ENCODE measurements at places on chromosomes 6 and 20.

GRCh38 chr20:46144432-46145025, 26.4 kb downstream of the CD40 start:
- DNase-seq: no peak

DNA sequence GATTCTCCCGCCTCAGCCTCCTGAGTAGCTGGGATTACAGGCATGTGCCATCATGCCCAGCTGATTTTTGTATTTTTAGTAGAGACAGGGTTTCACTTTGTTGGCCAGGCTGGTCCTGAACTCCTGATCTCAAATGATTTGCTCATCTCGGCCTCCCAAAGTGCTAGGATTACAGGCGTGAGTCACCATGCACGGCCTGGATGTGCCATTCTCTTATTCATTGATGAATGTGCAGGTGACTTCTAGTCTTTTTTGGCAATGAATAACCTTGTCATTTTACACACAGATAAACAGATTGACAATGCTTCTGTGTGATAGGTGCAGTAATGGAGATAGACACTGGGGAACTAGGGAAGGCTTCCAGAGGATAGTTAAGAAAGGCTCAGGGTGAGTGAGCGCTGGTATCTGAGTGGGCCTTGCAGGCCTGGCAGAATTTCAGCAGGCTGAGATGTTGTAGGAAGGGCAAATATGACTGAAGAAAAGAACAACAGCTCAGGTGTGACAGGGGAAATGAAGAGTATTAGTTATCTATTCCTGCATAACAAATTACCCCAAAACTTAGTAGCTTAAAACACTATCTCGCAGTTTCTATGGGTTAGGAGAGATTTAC, 23.3 kb downstream of the PPARD start:
- DNase-seq: no peak

- no peak for DNase-seq
Observed at GRCh38 chr6:87664921-87665485, 37.0 kb downstream of the AKIRIN2 start.

GRCh38 chr20:20411836-20412235, 43.9 kb downstream of the INSM1 start:
- no peak for DNase-seq

DNA sequence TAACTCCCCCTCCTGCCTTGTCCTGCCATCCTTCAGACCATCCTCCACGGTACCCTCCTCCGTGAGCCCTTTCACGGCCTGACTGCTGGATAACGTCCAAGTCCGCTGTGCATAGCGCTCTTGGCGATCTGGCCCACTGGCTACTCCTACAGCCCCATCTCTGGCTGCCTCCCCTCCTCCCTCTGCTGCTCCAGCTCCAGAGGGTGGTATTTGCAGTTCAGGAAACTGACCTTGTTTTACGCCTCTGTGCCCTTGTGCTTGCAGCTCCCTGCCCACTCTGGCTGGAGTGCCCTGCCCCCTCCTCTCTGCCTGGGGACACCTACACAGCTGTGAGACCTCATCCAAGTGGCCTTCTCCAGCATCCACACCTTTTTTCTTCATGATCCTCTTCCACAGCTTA, 6.5 kb upstream of the RREB1 start:
- no peak for DNase-seq

GRCh38 chr6:5552243-5552642, 290.9 kb downstream of the FARS2 start:
- no peak for DNase-seq

DNA sequence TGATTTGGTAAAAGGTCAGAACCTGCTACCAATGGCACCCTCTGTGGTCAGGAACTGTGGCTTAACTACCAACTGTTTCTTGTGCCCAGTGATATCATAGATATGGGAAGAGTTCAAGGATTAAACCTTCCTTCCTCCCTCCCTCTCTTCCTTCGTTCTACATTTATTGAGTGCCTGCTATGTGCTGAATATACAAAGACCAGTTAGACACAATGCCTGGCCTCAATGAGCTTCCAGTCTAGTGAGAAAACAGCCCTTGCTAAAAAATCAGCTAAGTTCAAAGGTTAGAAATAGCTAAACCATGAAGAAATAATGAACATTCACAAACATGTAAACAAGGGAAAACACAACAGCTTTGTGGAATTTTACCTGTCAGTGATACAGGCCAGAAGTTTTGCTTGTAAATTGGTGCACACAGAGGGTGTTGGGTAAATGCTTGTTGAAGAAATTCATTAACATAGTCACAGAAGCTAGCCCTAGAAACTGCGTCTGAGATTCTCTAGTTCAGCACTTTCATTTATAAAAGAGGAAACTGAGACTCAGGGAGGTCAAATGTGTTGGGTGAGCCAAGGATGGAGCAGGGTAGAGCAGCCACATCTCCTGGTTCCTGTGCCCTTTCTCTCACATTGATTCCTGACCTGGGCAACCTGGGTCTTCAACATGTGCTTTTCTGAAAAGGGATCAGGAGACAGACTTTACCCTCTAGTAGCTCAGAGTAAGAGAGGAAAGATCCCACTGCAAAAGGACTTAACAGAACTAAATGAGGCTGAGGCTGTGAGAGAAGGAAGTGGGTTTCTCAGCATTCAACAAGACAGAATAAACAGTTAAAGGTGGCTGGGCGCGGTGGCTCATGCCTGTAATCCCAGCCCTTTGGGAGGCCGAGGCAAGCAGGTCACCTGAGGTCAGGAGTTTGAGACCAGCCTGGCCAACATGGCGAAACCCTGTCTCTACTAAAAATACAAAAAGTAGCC, 14.4 kb upstream of the FOXO3 start:
- no peak for DNase-seq

DNA sequence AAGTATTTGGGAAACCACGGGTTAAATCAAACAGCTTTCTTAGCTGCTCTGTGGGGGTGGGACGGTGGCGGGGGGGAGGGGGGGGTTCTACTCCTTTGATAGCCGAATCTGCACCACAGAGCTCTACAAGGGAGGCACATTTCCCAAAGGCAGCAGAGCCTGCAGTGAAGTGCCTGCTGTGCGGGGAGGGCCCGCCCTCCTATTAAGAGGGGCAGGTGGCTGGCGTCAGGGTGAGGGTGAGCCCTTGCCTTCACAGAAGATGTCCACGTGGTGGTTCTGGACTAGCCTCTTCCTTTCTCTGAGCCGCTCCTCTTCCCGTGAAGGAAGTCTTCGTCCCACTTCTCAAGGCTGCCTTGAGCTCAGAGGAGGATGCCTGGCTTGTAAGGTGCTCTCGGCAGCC, 174.9 kb upstream of the THBS2 start:
- DNase-seq: no peak

DNA sequence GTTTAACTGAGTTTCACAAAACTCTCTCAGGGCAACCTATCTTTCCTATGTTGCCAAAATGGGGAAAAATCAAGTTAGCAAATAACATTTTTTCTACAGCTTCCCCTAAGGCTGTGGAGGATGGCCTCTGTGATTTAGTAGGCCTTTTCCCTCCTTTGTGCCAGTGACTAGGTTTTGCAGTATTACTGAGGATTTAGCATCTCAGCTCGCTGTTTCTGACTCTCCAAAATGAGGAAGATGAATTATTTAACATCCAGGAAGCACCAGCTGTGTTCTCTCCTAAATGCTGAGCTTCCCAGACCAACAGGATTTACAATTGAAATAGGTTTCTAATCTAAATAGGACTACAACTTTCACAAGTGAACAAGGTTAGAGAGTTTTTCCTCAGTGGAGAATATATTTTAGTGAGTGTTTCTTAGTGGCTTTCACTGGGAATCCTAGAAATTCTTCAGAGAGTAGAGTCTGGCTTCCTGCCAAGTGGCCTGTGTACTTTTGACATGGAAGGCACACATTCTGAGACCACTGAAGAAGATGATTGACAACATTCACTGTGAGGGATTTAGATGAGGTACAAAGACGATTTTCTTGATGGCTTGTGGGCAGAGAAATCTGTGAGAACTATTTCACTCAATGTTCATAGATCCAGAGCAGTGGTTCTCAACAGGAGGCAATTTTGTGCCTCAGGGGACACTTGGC, 62.4 kb downstream of the PTCHD4 start:
- no peak for DNase-seq

DNA sequence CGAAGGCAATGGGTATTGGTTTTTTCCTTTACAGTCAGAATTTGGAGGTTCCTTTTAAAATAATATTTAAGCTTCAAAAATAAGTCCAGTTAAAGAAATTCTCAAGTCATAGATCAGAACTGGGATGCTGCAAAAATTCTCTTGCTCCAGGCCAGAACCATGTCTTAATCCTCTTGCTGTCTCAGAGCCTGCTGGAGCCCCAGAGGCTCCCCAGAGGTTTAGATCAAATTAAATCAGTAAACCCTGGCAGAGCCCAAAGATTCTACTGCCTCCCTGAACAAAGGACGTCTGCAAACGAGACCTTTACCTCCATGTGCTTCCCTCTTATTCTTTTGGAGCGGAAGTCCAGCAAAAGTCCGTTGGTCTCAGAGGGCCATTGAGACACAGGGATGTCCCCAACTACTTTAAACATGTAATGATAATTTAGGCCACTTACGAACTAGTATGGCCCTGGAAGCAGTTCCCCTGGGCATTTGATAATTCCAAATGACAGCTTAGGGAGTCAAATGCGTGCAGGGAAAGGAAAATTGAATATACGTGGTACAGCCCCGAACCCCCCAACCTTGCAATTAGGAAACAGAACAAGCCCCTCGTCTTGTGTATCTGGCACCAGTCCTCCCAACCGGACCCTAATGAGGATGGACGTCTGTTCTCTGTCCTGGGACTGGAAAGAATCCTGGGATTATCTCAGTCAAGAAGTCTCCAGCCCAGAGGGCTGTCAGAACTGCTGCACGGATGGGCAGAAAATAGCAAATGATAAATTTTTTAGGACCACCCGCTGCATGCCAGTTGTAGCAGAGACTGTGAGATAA, 31.5 kb downstream of the SULF2 start:
- DNase-seq: no peak

DNA sequence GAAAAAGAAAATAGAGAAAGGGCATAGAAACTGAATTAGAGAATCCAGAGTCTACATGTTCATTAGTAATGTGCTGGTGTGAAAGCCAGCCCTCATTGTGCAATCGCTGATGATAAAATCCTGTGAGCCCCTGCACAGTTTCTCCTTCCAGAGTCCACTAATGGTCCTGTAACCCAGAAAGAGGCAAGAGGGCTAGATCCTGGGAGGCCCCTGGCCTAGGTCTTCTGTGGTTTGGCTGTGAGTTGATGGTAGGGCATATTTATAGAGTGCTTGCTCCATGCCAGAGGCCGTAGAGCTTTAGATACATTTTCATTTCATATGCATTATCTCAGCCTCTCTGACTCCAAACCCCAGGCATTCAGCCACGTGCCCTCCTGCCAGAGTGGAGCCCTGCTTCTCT, 94.9 kb upstream of the MTHFD1L start:
- no peak for DNase-seq

DNA sequence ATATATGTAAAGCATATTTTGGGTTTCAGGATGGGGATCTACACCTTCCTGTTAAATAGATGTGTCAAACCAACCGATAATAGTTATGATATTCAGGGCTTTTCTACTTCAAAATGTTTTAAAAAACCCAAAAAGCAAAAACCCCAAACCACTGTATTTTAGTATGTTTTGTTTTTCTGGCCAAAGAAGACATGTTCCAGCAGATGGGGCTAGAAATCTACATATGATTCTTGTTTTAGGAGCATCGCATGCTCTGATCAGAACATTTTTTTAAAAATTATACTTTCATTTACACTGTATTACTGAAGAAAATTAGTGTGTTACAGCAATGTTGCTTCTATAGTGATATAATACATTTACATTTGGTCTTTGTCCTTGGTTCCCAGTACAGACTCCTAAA, 11.0 kb downstream of the RMND1 start:
- DNase-seq: no peak

GRCh38 chr20:3751675-3752385, 15.7 kb downstream of the ADISSP start:
- DNase-seq: peak; percentile 82

DNA sequence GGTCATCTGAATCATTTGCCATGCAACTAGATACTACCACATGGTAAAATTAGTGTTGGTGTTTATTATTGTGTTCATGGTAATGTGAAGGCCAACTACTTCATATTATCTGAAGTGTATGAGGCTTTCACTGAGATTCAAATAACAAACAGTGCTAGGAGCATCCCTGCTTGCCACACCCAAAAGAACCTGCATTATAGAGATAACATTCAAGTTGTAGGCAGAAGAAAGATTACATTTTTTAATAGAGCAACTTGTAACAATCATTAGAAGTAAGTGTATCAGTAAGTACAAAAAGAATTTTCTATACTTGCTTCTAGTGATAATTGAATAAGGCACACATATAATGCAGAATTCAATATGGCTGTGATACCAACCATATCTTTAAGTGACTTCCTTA, 49.8 kb downstream of the BCKDHB start:
- DNase-seq: no peak

DNA sequence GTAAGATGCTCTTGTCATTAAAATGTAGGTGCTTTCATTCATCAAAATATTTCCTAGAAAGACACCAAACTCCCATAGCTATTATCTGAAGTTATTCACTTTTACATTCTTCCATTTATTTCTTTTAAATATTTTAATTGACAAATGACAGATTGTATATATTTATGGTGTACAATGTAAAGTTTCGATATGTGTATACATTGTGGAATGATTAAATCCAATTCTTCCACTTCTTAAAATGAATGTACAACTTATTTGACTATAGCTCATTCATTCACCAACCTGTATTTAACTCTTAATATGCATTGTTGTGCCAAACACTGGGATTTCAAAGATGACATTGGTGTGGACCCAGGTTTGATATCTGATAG, 41.0 kb downstream of the CCN2 start:
- DNase-seq: no peak

DNA sequence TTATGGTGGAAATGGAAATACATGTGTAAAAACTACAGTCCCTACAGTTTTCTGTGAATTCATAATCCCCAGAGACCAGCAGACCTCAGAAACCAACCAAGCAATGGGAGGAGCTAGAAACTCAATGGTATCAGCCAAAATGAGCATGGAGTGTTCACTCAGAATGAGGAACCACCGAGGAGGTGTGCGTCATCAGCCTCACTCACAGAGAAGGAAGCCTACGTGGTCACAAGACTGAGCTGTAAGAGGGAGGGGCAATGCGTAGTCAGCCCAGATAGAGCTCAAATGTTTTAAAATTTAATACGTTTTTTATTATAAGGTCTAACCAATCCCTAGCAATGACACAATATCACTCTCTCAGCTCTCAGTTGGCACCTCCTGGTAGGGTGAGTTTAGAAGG, 17.4 kb downstream of the MYLK4 start:
- DNase-seq: peak; percentile 51

- no peak for DNase-seq
Observed at GRCh38 chr20:21498635-21499034, 15.2 kb downstream of the NKX2-2 start.

DNA sequence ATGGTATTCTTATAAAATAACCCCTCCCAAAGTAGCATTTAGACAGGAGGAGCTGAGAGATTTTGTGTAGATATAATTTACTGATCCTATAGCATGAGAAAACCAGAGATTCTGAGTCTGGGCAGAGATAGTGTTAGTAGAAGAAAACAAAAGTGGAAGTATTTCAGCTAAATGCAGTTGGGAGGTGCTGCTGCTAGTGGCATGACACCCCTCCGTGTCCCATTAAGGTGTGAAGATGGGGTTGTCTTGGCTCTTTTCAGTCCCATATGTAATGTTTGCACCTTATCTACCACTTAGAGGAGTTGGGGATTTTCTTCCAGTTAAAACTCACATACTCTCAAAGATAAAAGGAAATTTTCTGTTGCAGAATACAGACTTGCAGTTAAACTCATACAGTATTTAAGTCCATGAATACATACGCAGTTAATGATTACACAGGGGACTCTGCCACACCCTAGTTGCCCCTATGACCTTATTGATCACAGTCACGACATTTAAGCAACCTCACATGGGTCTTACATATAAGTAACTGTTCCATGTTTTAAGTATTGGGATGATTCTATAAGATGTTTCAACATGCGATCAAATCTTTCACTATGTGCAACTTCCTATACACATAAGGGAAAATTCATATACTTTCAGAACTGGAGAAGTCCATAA, 11.5 kb downstream of the TAAR2 start:
- DNase-seq: no peak

Data from stimulated activated naive CD8-positive, alpha-beta T cell treated with anti-CD3 and anti-CD28 coated beads, Interleukin-15, Interleukin-2, amounts not matched to agents 100 U/mL and 50 U/mL, for 24 hours (primary cell).